ENCODE measurements at places on chromosomes 5 and 9. TPM values are rescaled to one million over a fixed set of nuclear protein-coding genes. Genes with fewer than 3 reads are reported as not detected.

SHC3 gene
- total RNA-seq, result 2.6 TPM

DNA sequence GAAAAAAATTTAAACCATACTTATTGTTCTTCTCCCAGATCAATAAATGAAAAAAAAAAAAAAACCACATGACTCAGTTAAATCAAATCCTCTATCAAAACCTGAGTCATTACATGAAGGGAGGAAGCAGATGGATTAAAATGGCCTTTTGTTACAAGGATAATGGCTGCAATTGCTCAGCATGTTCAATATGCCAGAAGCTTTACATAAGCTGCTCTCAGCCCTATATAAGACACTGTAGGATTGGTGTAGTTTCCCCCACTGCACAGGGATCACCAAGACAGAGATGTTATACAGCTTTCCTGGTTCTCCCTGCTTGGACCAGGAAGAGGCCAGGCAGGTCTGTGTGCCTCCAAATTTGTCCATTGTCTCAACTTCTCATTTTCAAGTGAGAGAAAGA lies 101.6 kb upstream of the MAP1B start:
- no peak for DNase-seq

- DNase-seq, result no peak
These were observed 71.7 kb downstream of the TEX10 start for GRCh38 chr9:100281066-100281465.

DNA sequence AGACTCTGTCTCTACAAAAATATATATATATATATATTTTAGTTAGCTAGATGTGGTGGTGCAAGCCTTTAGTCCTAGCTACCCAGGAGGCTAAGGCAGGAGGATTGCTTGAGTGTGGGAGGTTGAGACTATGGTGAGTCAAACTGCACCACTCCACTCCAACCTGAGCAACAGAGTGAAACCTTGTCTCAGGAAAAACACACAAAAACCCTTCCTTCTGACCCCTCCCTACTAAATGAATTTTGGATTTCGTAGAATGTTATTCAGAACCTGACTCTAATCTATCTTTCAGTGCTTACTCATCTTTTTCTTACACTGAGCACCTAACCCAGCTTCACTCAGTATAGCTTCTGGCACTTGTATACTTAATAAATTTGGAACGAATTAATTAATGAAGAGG lies 35.2 kb upstream of the IL7R start:
- no peak for DNase-seq

GRCh38 chr5:174636094-174636493 lies 88.3 kb upstream of the MSX2 start:
- DNase-seq, result peak; percentile 62

DNA sequence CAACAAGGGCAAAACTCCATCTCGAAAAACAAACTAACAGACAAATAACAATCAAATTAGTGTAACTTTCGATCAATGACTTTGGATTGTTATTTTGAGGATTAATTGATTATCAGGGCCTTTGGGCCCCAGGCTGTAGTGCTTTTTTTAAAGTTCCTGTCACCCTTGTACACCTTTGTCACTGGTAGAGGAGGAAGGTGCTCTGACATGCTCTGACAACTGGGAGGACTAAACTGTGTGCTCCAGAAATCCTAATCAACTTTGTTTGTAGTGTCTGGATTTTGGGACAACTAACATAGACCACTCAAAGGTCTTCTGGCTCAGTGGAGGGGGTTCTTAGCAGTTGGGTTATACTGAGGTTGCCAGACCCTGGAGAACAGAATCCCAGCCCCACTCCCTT lies 1.8 kb downstream of the TXN start:
- no peak for DNase-seq

GRCh38 chr5:124474528-124475215 lies 271.8 kb downstream of the ZNF608 start:
- DNase-seq, result no peak

DNA sequence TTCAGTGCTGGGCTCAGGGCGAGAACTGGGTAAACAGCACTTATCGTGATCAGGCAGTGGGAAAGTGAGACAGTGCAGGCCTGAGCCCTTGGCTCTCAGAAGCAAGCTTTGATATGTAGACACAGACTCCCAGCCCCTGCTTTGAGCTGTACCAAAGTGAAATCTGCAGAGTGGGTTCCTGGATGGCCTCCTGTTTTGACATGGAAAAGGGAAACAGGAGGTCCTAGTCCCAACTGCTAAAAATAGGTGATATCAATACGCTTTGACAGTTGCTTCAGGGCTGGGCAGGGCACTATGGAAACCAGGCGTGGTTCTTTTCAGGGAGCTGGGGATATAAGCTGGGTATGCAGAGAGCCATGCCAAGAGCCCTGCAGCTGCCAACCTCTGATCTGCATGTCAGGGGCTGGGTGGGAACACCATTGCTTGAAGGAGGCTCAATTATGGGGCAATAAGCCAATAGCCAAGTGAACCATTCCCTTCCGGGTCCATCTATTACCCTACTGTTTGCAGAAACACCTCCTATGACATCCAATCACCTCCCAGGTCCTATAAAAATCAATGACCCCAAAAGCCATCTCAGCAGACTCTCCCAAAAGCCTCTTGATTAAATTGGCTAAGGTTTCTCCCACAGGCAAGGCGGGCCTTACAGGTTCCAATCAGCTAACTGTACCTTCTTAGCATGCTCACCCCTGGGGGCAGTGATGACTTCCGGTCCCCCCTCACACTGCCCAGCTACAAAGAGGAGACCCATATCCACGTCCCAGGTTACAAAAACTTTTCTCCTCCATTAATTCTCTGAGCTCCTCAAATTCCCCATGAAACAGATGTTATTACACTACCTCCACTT lies 45.8 kb downstream of the EPB41L4B start:
- DNase-seq, result no peak

- no peak for DNase-seq
These were observed 14.8 kb downstream of the SUB1 start for GRCh38 chr5:32600054-32600622.

GRCh38 chr5:91929522-91929817 lies 546.4 kb upstream of the ARRDC3 start:
- DNase-seq, result no peak

- no peak for DNase-seq
These were observed 397.4 kb upstream of the MEF2C start for GRCh38 chr5:89280103-89281037.

DNA sequence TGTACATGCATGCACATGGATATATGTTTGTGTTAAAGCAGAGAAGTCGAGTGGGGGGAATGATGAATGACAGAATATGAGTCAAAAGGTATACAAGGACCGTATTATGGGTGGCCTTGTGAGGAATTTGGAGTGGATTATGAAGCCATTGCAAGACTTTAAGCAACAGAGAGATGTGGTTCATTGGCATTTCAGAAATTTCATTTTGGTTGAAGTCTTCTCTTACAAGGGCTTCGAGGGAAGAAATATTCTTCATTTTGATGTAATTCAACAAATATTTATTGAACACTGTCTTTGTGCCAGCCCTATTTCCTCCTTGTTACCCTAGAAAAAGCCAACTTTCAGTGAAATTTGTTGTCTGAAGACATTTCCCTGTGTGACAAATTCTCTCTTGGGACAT lies 83.9 kb upstream of the SLCO6A1 start:
- no peak for DNase-seq
